ENCODE measurements at places on chromosomes 4 and X.

- DNase-seq, result no peak
Observed at GRCh38 chrX:54937416-54937815, 16.8 kb downstream of the TRO start.

- DNase-seq, result no peak
Observed at GRCh38 chr4:187204389-187204918, 480.8 kb upstream of the FAT1 start.

DNA sequence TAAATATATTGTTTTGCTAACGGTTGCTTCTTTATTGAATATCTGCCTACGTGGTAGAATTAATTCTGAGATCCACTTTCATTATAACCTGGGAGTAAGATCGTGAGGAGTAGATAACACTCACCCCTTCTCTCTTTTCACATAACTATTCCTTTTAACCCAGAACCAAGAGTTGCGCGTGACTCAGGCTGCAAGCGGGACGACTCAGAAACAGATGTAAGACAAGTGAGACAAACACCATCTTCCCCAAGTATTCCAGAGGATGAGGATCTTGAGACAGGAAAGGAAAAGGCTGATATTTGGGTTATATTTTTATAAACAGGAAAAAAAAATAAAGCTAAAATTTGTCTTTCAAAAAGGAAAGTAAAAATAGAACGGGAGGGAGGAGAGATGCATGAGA is 318.8 kb upstream of the NOCT start:
- DNase-seq, result no peak

DNA sequence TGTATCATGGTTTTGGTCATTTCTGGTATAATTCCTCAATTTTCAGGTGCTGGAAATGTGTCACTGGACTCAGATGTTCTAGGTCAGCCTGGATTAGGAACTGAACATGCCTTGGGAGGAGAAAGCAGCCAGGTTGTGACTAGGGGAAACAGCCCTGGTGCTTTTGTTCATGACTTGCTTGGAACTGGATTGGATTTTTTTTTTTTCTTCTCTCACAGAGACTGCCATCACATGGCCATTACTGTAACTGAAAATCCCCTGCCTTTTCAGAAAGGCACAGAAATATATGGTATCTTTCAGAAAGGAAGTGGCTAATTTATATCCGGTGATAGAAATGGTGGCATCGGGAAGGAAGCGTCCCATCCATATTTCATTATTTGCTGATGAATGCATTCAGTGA is 34.6 kb downstream of the SEPTIN11 start:
- DNase-seq, result no peak
